ENCODE measurements at places on chromosomes 16 and 17.

- peak; percentile 60 for DNase-seq
Measured at GRCh38 chr16:81632392-81633146, 146.5 kb upstream of the PLCG2 start.

DNA sequence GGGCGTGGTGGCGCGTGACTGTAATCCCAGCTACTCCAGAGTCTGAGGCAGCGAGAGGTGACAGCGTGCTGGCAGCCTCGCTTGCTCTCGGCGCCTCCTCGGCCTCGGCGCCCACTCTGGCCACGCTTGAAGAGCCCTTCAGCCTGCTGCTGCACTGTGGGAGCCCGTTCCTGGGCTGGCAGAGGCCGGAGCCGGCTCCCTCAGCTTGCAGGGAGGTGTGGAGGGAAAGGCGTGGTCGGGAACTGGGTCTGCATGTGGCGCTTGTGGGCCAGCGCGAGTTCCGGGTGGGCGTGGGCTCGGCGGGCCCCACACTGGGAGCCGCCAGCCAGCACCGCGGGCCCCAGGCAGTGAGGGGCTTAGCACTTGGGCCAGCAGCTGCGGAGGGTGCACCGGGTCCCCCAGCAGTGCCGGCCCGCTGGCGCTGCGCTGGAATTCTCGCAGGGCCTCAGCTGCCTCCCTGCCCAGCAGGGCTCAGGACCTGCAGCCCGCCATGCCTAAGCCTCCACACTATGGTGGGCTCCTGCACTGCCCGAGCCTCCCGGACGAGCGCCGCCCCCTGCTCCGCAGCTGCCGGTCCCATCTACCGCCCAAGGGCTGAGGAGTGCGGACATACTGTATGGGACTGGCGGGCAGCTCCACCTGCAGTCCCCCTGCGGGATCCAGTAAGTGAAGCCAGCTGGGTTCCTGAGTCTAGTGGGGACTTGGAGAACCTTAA lies 1093.3 kb upstream of the CDH8 start:
- DNase-seq = no peak

DNA sequence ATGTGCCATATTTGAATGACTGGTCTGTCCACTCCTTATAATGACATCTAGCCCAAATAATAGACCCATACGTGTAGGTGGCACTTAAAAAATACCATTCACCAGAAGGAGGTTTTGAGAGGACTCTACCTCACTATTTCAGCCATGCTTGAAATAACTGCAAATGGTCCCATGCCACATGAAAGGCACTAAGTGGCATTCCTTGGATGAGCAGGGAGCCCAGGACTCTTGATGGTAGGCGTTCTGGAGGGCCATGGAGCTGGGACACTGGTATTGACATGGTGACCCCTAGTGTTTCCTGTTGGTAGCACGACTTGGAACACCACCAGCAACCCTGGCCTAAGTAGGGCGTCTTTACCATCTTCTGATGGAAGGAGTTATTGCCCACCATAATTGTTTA lies 148.7 kb upstream of the ZFHX3 start:
- DNase-seq = peak; percentile 79

- no peak for DNase-seq
Measured at GRCh38 chr16:80935691-80936090, 71.0 kb downstream of the CMC2 start.

GRCh38 chr17:80970762-80971703 lies 20.6 kb upstream of the CHMP6 start:
- no peak for DNase-seq

DNA sequence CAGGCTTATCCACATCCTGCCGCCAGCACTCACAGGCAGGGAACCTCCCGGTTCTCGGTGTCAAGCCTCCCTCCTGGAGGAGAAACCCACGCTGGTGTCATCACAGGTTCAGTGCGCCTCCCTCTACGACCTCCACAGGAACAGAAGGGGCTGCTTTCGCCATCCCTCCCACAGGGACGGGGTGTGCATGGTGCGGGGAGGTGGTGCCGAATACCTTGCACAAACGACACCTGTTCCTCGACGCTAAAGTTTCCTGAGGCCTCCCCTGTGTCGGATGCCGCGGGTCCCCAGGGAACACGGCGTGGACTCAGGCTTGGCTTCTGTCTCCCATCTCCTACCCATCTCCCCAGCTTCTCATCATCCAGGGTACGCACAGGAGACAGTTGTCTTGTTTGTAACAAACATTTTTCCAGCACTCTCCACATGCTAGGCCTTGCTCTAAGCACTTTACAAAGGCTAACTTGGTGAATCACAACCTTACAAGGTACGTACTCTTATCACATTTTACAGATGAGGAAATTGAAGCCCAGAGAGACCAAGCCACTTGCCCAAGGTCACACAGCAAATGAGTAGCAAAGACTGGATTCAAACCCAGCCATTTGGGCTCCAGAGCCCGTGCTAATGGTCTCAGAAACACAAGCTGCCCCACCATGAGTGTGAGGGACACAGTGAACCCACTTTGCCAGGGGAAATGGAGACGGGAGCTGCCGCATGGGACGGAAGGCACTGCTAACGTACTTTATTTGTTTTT lies 271.6 kb downstream of the C16orf95 start:
- DNase-seq = no peak

- DNase-seq = no peak
Measured at GRCh38 chr17:948284-948852, 31.2 kb downstream of the NXN start.

DNA sequence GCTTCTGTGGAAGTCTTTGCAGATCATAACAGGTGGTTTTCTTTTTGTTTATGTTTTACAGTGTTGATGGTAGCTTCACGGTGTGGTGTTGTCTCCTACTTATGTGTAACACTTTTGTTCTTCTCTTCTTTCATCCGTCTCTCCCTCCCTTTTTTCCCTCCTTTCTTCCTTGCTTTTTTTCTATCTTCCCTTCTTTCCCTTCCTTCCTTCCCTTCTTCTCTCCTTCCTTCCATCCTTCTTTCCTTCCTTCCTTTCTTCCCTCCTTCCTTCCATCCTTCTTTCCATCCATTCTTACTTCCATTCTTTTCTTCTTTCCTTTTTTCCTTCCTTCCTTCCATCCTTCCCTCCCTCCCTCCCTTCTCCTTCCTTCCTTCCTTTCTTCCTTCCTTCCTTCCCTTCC lies 31.4 kb downstream of the IRX5 start:
- no peak for DNase-seq

DNA sequence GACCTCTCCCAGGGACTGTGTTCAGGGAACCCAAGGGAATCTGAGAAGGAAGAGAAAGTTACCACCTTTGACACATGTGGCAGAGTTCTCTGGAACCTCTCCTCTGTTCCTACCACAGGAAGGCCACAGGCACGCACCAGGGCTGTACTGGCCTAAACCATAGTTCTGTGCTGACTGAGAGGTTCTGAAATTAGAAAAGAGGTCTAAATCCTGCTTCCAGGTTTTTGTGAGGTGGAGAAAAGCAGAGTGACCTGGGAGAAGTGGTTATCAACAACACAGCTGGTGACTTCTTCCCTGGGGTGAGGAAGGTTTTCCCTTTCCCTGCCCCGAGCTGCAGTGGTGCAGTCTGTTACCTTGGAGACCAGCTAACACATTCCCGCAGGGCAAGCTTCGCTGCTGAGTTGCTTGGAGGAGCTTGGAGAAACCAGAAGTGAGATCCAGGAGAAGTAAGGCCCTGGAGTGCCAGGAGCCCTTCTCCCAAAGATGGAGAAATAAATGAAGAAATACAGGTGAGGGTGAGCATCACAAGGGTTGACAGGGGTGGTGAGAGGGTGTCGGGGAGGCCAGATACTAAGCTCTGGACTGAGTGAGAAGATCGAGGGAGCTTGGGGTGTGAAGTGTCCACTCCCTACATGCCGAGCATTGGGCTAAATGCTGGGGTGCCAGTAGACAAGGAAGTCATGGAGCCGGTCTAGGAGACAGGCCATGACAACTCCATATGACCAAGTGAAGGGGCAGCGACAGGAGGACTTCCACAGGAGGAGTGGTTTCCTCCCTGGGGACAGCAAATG lies at the start of gene VWA3A:
TSS of gene VWA3A (plus strand) at position 399 of the 791 bp plus-strand sequence. CDS start at position 496, 97 bp downstream.
- DNase-seq = peak; percentile 41

DNA sequence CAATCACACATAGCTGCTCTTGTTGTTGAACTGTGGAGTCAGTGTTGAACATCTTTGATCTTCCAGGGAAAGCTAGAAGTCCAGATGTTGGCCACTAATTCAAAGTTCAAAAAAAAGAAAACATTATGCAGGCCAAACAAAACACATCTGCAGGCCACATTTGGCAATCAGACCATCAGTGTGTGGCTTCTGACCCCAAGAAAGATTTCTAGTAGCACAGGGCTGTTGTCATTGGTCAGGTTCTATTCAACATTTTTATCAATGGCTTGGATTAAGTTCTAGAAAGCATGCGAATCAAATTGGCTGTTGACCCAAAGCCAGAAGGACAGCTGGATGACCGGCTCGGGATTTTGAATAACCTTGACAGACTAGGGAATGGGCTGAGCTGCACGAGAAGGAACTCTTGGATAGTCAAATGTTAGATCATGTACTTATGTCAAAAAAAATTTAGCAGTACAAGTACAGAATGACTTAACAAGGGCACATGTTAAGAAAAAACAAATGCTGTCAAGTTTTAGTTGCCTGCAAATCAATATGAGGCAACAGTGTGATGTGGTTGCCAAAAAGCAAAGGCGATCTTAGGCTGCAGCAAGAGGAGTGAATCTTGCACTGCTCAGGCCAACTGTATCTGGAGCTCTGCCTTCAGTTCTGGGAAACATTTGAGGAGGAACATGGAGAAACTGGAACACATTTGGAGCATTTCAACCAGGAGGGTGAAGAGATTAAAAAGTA lies 187.6 kb downstream of the RGS9 start:
- peak; percentile 74 for DNase-seq

GRCh38 chr17:41538565-41538991 lies 10.5 kb upstream of the KRT19 start:
- DNase-seq = no peak

GRCh38 chr17:70552230-70552981 lies 383.1 kb downstream of the KCNJ2 start:
- DNase-seq = peak; percentile 55

DNA sequence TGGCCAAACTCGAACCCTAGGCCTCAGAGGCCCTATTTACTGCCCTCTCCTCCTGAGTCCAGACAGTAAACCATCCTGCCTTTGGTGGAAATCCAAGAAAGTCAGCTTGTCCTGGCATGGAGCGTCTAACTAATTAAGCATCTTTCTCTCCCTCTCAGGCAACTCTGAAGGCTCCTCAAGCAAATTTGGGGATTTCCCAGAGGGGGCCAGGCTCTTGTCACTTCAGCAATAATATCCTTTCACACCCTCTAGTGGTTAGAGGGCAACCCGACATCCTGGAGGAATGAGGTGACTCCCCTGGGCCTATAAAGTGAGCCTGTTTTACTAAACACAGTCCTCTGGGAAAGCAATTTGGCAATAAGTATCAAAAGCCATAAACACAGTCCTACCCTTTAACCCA lies 60.4 kb downstream of the NOG start:
- DNase-seq = peak; percentile 33

All from fibroblast of mammary gland (primary cell).